Upper lobe of left lung (tissue), 6 donors: ENCODE measurements at places on chromosomes 11 and 22. TPM values are rescaled to one million over a fixed set of nuclear protein-coding genes. Genes with fewer than 3 reads are reported as not detected.
A peak's percentile ranks its signal among the peaks of the same experiment; 100 is the strongest.

GRCh38 chr11:95324826-95325225, 93.8 kb upstream of the SESN3 start:
- no peak overlapping the region for H3K4me3 ChIP-seq
- H3K27me3 ChIP-seq: no peaks in the 10 kb centered on the region
- no peak for DNase-seq
- H3K4me1 ChIP-seq: no peaks in the 10 kb centered on the region

GRCh38 chr22:20853236-20853660, 5.4 kb downstream of the PI4KA start:
- H3K4me1 ChIP-seq: peaks cover 20% of the 10 kb centered on the region
- H3K4me3 ChIP-seq: no peak overlapping the region
- H3K36me3 ChIP-seq: no peaks in the 10 kb centered on the region

GRCh38 chr11:43072096-43072495, 239.7 kb upstream of the API5 start:
- no peak overlapping the region for H3K27ac ChIP-seq
- no peaks in the 10 kb centered on the region for H3K4me1 ChIP-seq
- H3K4me3 ChIP-seq: no peak overlapping the region
- no peaks in the 10 kb centered on the region for H3K36me3 ChIP-seq
- no peaks in the 10 kb centered on the region for H3K27me3 ChIP-seq
- DNase-seq: no peak

GRCh38 chr11:80451105-80451504, 1010.3 kb upstream of the TENM4 start:
- H3K4me3 ChIP-seq: no peak overlapping the region
- no peak overlapping the region for H3K27ac ChIP-seq
- H3K4me1 ChIP-seq: no peaks in the 10 kb centered on the region
- no peaks in the 10 kb centered on the region for H3K36me3 ChIP-seq
- DNase-seq: no peak
- H3K27me3 ChIP-seq: no peaks in the 10 kb centered on the region

GRCh38 chr11:63099555-63099954, 44.5 kb downstream of the SLC22A24 start:
- no peaks in the 10 kb centered on the region for H3K27me3 ChIP-seq
- no peak for DNase-seq
- no peak overlapping the region for H3K27ac ChIP-seq
- no peaks in the 10 kb centered on the region for H3K36me3 ChIP-seq
- no peak overlapping the region for H3K4me3 ChIP-seq

- H3K27ac ChIP-seq: peak within 1 kb of the TSS; percentile 75
- peaks cover 40% of the 10 kb centered on the region for H3K4me1 ChIP-seq
- peak within 1 kb of the TSS; percentile 62 for H3K4me3 ChIP-seq
- peak; percentile 84 for DNase-seq
- H3K36me3 ChIP-seq: no peaks in the 10 kb centered on the region
Observed at GRCh38 chr22:46537225-46537945, at the start of gene CELSR1. CELSR1 (minus strand) TSS chr22:46537620; CDS start chr22:46537170, 450 bp downstream.

GRCh38 chr11:2869134-2869526, 16.4 kb downstream of the CDKN1C start:
- no peak for DNase-seq
- H3K27ac ChIP-seq: no peak overlapping the region
- H3K36me3 ChIP-seq: no peaks in the 10 kb centered on the region
- H3K27me3 ChIP-seq: peaks cover 15% of the 10 kb centered on the region
- peaks cover 20% of the 10 kb centered on the region for H3K4me1 ChIP-seq
- no peak overlapping the region for H3K4me3 ChIP-seq

GRCh38 chr11:65651589-65652510, 10.9 kb downstream of the RELA start:
- H3K27me3 ChIP-seq: no peaks in the 10 kb centered on the region
- DNase-seq: no peak
- H3K4me3 ChIP-seq: peak overlapping the region; percentile 57
- H3K27ac ChIP-seq: peak overlapping the region; percentile 93

GRCh38 chr11:83692675-83693074, 406.5 kb upstream of the CCDC90B start:
- no peaks in the 10 kb centered on the region for H3K4me1 ChIP-seq
- H3K27me3 ChIP-seq: no peaks in the 10 kb centered on the region
- no peaks in the 10 kb centered on the region for H3K36me3 ChIP-seq
- H3K27ac ChIP-seq: no peak overlapping the region

GRCh38 chr11:93591247-93591898, 48.2 kb upstream of the SMCO4 start:
- no peaks in the 10 kb centered on the region for H3K4me1 ChIP-seq
- H3K27me3 ChIP-seq: no peaks in the 10 kb centered on the region

GRCh38 chr11:32087597-32087996, 3.3 kb upstream of the RCN1 start:
- no peaks in the 10 kb centered on the region for H3K27me3 ChIP-seq
- no peaks in the 10 kb centered on the region for H3K36me3 ChIP-seq
- H3K27ac ChIP-seq: no peak overlapping the region

GRCh38 chr11:123195188-123196059, at the start of gene CLMP:
CLMP (minus strand) TSS chr11:123195248; CDS start chr11:123194940, 308 bp downstream.
- H3K4me1 ChIP-seq: peaks cover 19% of the 10 kb centered on the region
- peak within 1 kb of the TSS; percentile 62 for H3K27ac ChIP-seq
- H3K27me3 ChIP-seq: no peaks in the 10 kb centered on the region
- peak within 1 kb of the TSS; percentile 4 for H3K4me3 ChIP-seq

DNA sequence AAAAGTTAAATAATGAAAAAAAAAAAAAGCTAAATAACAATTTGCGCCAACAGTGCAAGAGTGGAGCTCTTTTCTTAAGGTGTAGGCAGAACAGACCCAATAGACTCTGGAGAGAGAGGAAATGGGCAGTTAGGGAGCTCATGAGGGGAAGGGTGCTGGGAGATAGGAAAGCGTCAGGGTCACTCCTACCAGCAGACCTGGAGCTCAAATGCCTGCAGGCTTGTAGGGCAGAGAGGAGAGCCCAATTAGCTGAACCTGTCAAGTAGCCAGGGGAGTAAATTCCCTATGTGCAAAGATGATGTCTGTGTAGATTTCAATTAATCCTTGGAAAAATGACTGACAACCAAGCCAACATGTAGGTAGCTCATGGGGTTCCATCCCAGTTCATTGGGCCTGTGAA, 73.0 kb downstream of the RAB30 start:
- no peak overlapping the region for H3K4me3 ChIP-seq
- no peak overlapping the region for H3K27ac ChIP-seq
- peaks cover 4% of the 10 kb centered on the region for H3K4me1 ChIP-seq
- H3K36me3 ChIP-seq: no peaks in the 10 kb centered on the region
- H3K27me3 ChIP-seq: no peaks in the 10 kb centered on the region

GRCh38 chr22:24440718-24441405, 13.5 kb downstream of the ADORA2A start:
- H3K27me3 ChIP-seq: no peaks in the 10 kb centered on the region
- peak; percentile 18 for DNase-seq
- H3K4me3 ChIP-seq: no peak overlapping the region
- peak overlapping the region; percentile 63 for H3K27ac ChIP-seq
- peaks cover 4% of the 10 kb centered on the region for H3K4me1 ChIP-seq
- H3K36me3 ChIP-seq: peaks cover 19% of the 10 kb centered on the region

DNA sequence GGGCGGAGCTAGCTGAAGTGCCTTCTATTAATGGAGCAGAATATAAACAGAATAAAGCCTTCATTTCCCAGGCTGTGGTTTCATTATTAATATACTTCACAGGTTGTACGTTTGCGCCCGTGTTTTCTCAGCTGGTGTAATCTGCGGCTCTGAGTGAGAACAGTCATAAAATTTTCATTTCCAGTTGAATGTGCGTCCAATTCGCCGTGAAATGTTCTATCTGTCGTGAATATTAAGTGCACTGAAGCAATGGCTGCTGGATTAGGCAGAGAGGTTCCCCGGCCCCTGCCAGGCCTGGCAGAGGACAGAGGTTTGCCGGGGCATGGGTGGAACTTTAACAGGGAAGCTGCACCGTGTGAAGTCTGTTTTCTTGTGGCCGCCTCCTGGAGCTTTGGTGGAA, 874.4 kb downstream of the NTM start:
- H3K4me1 ChIP-seq: no peaks in the 10 kb centered on the region
- no peaks in the 10 kb centered on the region for H3K36me3 ChIP-seq
- H3K27me3 ChIP-seq: no peaks in the 10 kb centered on the region
- no peak overlapping the region for H3K4me3 ChIP-seq
- no peak overlapping the region for H3K27ac ChIP-seq

GRCh38 chr22:44423556-44424358, 74.3 kb downstream of the RTL6 start:
- H3K27ac ChIP-seq: no peak overlapping the region
- H3K27me3 ChIP-seq: no peaks in the 10 kb centered on the region
- DNase-seq: peak; percentile 12
- H3K4me1 ChIP-seq: no peaks in the 10 kb centered on the region

- H3K27ac ChIP-seq: no peak overlapping the region
- DNase-seq: peak; percentile 65
- H3K36me3 ChIP-seq: no peaks in the 10 kb centered on the region
- no peaks in the 10 kb centered on the region for H3K27me3 ChIP-seq
Observed at GRCh38 chr22:47390026-47390970, 627.8 kb downstream of the TBC1D22A start.

DNA sequence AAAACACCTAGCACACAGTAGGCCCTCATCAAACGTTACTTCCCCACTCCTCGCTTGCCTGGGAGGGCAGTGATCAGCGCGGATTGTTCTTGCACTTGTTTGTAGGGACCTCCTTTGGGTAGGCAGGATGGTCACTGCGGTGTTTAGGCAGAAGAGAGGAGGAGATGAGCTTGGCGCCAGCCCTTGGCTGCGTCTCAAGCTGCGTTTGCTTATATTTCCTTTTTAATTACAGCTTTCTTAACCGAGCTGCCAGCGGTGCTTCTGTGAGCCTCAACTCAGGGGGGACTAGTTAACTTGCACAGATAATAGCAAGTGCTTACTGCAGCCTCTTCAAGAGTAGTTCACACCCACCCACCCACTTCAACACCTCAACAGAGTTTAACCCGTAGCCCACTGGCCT, 15.1 kb downstream of the IFT27 start:
- H3K4me1 ChIP-seq: no peaks in the 10 kb centered on the region
- H3K36me3 ChIP-seq: peaks cover 15% of the 10 kb centered on the region
- no peak overlapping the region for H3K4me3 ChIP-seq
- H3K27me3 ChIP-seq: no peaks in the 10 kb centered on the region

GRCh38 chr11:126512741-126513715, 157.5 kb downstream of the ST3GAL4 start:
- no peaks in the 10 kb centered on the region for H3K27me3 ChIP-seq
- H3K4me1 ChIP-seq: no peaks in the 10 kb centered on the region

DNA sequence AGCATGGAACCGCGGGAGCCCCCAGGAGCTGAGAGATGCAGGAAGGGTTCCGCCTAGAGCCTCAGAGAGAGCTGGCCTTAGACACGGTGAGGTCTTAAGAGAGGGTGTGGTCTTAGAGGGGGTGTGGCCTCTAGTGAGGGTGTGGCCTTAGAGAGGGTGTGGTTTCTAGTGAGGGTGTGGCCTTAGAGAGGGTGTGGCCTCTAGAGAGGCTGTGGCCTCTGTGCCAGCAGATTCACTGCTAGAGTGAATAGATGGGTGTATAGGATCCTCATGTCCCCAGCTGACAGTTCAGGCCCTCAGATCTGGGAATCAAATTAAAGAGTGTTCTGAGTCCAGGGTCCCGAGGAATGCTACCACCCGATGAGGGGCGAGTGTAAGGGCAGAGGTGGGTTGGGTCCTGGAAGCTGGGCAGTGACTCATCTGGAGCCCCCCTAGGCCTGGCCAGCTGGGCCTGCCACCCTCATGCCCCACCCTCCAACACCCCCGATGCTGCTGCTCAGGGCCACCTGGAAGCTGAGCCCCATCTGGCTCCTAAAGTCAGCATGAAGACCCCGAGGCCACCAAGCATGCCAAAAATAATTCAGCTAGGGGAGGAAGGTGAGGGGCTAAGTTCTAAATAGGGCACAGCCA, 49.5 kb downstream of the IGF2 start:
- no peak for DNase-seq
- H3K36me3 ChIP-seq: no peaks in the 10 kb centered on the region
- H3K4me1 ChIP-seq: peaks cover 5% of the 10 kb centered on the region
- no peaks in the 10 kb centered on the region for H3K27me3 ChIP-seq

DNA sequence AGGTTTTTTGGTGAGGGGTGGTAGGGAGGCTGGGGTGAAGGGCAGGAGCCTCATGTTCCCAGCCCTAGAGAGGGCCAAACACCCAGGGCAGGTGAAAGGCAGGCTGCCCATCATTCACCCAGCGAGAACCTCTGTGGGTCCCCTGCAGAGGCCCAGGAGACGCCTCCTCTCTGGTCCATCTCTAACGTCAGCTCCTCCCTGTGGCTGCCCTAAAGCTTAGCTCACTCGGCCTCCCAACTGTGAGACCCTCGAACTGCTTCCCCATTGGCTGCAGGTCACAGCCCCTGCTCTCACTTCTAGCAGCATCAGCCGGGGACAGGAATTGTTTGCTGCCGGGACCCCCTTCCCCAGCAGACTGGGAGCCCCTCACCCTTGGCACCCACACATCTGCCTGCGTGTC, 615 bp upstream of the NFAM1 start:
- H3K4me3 ChIP-seq: no peak overlapping the region
- H3K27me3 ChIP-seq: no peaks in the 10 kb centered on the region
- H3K36me3 ChIP-seq: no peaks in the 10 kb centered on the region

DNA sequence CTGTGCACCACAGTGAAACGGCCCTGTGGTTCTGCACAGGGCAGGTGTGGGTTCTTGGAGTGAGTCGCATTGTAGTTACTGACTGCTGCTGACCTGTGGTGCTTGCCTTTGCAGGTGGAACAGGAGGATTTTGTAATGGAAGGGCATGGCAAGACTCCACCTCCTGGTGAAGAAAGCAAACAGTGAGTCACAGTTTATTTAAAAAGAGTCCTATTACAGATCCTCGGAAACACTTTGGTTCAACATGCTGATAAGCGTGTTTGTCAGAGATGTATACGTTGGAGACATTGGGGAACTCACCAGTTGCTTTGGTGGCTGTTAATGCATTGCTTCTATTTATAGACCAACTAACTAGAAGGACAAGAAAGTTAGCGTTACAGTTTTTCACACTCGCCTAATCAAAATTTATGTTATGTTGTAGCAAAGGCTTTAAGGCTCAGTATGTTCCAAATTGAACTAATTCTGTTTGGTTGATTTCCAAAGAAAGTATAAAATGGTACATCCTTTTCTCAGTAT, 21.7 kb upstream of the TNRC6B start:
- peak; percentile 65 for DNase-seq
- peaks cover 7% of the 10 kb centered on the region for H3K4me1 ChIP-seq
- H3K4me3 ChIP-seq: no peak overlapping the region
- H3K27ac ChIP-seq: peak overlapping the region; percentile 42

GRCh38 chr11:44954051-44954906, 3.6 kb upstream of the TP53I11 start:
- H3K27me3 ChIP-seq: no peaks in the 10 kb centered on the region
- peak overlapping the region; percentile 64 for H3K27ac ChIP-seq
- DNase-seq: peak; percentile 24
- no peak overlapping the region for H3K4me3 ChIP-seq

GRCh38 chr11:73586791-73587190, 11.1 kb downstream of the FAM168A start:
- H3K4me1 ChIP-seq: no peaks in the 10 kb centered on the region
- no peaks in the 10 kb centered on the region for H3K27me3 ChIP-seq
- H3K36me3 ChIP-seq: no peaks in the 10 kb centered on the region
- DNase-seq: no peak
- no peak overlapping the region for H3K27ac ChIP-seq

The FAM181B gene
- total RNA-seq: not detected

The OR8U1 gene
- total RNA-seq: not detected

The BTBD18 gene
- not detected for total RNA-seq

The NECTIN1 gene
- 7.9 TPM for total RNA-seq

The NEFH gene
- 0.46 TPM for total RNA-seq
